ENCODE measurements at places on chromosomes 2 and 18.

DNA sequence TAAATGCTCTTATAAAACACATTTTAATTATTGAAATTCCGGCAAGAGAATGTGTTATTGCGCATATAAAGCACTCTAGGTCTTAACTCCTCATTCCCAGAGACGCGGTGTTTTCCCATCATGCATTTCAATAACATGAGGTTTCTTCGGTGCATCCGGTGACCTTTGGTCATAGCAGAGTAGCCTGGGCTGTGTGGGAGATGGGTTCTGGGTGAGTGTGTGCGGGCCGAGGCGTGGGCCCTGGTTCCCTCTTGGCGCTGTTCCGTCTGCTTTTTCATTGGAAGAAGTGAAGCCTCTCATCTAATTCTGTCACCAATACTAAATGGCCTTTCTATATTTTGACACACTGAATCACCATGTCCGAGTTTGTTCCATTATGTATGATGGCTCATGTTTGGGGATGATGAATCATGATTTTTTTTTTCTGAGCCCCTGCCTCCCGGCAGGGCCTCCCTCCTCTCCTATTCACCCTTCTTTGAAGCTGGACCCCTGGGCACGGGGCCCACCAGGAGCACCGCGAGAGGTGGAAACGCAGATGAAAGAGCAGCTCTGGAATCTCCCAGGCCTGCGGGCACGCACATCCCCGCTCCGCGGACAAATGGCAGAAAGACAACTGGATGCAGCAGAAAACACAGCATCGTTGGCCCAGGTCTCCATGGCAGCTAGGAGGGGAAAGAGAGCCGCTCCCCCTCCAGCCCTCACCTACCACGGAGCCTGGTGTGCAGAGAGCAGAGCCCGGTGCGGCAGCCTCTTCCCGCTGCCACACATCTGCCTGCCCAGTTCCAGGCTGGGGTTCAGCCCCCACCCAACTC is 85.8 kb upstream of the HPCAL1 start:
- no peak for DNase-seq

DNA sequence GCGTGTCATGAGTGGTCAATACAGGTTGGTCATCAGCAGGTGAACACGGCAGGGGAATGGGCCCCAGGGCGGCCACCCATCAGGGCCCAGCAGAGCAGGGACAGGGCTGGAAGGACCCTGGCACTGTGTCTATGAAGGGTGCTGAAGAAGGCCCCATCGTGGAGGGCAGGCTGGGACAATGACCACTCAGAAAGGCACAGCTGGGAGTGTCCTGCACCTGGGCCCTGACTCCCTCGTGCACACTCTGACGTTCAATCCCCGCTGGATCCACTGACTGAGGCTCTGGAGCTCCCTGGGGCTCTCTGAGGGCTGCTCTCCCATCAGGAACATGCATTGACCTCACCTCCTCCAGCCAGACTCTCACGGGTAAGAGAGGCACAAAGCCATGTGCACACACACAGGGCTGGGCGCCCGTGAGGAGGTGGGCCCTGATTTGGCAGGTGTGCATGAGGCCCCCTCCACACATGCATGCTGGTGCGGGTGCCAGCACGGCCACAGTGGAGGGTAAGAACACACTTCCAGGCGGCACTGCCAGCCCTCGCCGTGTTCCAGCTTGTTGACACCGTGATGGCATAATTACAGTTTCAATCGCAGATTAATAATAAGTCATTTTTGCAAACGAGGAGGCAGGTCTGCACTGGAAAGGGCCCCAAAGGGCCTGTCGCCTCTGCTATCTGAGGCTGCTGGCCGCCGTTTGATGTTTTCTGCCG is 58.5 kb downstream of the SMAD7 start:
- DNase-seq, result peak; percentile 59

- no peak for DNase-seq
Measured at GRCh38 chr18:12516049-12516630, 108.4 kb downstream of the PRELID3A start.

DNA sequence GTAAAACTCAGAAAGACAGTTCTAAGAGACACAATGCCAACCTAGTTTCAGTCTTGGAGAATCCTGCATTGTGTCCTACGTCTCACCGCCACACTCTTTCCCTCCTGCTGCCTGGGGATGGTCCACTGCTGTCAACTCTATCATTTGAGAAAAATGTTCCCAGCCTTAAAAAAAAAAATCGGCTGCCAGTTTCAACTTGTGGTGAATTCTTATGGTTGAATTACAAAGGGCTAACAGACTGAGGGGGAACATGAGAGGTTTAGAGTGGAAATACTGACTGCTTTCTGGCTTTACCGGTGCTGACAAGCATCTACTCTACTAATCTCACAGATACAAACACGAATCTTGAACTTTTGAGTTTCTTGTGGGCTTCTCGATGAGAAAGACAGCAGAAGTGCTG is 74.0 kb downstream of the NAB1 start:
- no peak for DNase-seq

GRCh38 chr2:15031745-15032240 is 399.3 kb downstream of the LRATD1 start:
- no peak for DNase-seq

DNA sequence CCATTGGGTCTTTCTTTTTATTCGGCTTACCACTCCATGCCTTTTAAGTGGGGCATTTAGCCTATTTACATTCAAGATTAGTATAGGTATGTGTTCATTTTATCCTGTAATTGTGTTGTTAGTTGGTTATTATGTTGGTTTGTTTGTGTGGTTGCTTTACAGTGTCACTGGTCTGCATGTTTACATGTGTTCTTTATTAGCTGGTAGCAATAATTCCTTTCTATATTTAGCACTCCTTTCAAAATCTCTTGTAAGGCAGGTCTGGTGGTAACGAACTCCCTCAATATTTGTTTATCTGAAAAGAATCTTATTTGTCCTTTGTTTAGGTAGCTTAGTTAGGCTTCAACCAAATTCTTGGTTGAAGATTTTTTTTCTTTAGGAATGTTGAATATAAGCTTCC is 68.7 kb upstream of the XDH start:
- DNase-seq, result no peak

- DNase-seq, result no peak
Measured at GRCh38 chr2:153939124-153939796, 67.5 kb downstream of the GALNT13 start.

DNA sequence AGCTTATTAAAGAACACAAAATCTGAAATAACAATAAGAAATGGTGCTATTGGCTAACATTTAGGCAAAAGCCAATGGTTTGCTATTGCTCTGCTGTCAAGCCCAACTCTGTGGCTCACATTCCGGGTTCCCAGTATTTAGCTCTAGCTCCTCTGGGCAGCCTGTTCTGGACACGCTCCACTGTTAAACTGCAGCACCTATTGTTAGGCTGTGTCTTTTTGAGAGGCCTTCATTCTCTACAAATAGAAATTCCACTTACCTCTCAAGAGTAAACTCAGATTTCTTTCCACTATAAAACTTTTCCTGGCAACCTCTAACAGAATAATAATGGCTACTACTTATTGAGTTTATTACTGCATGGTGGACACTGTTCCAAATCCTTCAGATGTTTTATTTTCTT is 3.7 kb upstream of the KLHL14 start:
- DNase-seq, result no peak

DNA sequence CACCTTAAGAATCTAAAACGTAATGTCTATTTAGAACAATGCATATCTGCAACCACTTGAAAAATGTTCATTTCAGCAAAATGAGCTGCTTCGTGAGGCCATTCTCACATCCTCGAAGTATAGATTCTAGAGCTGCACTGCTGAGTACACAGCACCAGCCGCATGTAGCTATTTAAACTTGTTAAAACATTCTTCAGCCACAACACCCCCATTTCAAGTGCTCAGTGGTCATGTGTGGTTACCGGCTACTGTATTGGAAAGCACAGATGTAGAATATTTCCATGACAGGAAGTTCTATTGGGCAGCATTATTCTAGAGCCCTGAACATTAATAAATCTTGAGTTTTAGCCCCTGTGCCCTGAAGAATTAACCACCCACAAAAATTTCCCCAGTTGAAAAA is 35.0 kb downstream of the SUMO1 start:
- DNase-seq, result no peak

GRCh38 chr2:1437537-1437936 is 24.3 kb downstream of the TPO start:
- no peak for DNase-seq

GRCh38 chr2:216064014-216064630 is 17.5 kb downstream of the PECR start:
- no peak for DNase-seq

GRCh38 chr2:17793803-17794354 is 22.4 kb upstream of the MSGN1 start:
- DNase-seq, result no peak

DNA sequence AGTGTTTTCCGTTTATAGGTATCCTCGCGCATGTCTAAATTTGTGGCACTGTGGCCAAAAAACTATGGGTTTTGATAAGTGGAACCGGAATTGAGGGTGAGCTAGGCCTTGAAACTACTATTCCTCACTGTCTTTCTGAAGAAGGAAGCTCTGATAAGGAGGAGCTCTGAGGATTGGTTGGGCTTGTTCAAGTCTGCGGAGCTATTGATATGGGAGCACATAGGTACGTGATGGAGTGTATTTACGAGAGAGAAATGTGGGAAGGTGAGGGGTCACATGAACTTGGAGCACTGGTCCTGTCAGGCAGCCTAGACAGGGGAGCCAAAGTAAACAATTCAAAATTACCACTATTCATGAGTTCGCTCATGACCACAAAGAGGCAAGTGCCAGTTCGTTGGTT is 131.4 kb downstream of the BABAM2 start:
- no peak for DNase-seq

Data from activated effector memory CD4-positive, alpha-beta T cell treated with anti-CD3 and anti-CD28 coated beads, Interleukin-2, amount 50 U/mL, for 16 hours (primary cell).